ENCODE measurements at places on chromosomes 1 and 21.

- DNase-seq, result no peak
Observed at GRCh38 chr21:43591571-43591970, 67.7 kb downstream of the HSF2BP start.

DNA sequence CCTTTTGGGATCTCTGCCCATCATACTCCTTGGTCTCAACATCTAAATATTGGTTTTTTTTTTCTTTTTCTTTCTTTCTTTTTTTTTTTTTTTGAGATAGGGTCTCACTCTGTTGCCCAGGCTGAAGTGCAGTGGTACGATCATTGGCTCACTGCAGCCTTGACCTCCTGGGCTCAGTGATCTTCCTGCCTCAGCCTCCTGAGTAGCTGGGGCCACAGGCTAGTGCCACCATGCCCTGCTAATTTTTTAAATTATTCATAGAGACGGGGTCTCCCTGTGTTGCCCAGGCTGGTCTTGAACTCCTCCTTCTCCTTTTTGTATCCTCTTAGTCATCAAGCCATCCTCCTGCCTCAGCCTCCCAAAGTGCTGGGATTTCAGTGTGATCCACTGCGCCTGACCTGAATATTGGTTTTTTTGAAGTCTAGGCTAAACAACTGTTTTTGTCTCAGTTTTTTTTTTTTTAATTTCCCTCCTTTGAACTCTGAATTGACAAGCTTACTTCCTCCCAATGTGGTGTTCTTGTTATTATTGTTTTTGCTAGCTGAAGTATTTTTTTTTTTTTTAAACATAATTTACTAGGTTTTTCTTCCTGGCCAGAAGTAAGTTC is 30.9 kb downstream of the MAPKAPK2 start:
- DNase-seq, result peak; percentile 52

GRCh38 chr1:18482721-18483425 is 2.1 kb downstream of the KLHDC7A start:
- DNase-seq, result no peak

- DNase-seq, result no peak
Observed at GRCh38 chr1:192270398-192270797, 46.4 kb upstream of the RGS21 start.

DNA sequence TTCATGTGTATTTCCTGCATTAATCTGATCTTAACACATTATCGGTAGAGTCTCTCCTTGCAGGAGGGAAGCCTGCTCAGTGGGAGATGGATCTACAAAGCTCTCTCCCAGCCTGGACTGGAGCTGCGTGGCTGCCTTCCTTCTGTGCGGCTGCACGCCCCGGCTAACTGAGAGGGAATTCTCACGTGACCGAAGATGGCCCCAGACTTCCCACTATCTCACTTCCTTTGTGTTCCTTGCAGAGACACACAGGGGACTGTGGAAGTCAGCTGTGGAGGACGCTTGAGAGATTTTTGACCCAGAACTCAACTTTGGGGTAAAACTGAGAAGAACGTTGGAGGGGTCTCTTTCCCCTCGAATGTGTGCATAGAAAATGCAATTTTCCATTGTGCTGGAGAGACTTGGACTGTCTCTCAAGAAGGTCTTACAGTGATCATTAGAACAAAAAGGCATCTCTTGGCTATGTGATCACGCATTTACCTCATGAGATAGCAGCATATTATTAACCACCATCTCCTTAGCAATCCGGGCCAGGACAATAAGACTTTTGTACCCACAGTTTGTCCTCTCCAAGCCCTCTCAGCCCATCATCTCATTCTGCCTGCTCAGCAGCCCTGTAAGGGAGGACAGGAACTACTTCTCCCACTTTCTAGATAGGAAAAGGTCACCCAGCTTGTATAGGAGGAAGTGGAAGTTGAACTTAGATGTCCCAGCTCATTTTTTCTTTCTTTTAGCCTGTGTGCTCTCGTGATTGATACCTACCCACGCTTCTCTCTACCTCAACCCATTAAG is 49.3 kb upstream of the TARBP1 start:
- no peak for DNase-seq

GRCh38 chr1:223674119-223674890 is 8.8 kb upstream of the CAPN8 start:
- DNase-seq, result no peak

DNA sequence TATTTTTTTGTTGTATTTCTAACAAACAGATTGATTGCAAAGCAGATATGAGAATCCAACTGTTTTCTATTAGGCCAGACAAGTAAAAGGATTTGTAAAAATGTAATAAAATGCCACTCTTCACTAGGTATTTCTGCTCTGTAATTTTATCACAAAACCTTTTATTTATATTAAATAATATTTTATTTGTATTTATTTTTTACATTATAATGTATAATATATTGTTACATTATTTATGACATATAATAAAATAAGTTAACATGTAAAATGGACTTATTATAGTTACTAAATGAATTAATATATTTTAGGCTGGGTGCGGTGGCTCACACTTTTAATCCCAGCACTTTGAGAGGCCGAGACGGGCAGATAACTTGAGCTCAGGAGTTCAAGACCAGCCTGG is 12.7 kb upstream of the TNNI1 start:
- no peak for DNase-seq

DNA sequence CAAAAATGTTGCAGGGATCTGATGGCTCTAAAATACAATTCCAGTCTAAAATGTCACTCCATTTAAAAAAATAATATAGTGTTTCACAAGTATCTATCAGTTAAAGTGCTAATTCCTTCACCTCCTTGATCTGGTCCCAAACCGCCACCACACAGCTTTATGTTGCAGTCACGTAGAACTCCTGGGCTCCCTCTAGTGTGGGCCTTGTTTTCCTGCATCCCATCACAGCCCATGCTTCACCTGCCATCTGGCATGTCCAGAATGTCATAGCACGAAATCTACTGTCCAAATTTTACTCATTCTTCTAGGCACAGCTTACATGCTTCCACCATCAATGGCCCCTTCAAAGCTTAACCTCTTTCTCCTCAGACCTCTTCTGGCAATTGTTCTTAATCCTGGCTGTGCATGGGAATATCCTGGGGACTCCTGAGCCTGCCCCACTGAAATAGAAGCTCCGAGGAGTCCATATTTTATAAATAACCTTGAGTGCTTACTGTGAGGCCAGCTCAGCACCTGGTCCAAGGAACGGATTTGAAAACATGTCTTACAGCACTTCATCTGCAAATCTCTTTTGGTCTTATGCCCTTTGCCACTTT is 15.5 kb downstream of the FYB2 start:
- no peak for DNase-seq

GRCh38 chr21:17334484-17334883 is 178.4 kb upstream of the CXADR start:
- DNase-seq, result no peak

- no peak for DNase-seq
Observed at GRCh38 chr1:154170547-154171222, 15.8 kb upstream of the NUP210L start.

DNA sequence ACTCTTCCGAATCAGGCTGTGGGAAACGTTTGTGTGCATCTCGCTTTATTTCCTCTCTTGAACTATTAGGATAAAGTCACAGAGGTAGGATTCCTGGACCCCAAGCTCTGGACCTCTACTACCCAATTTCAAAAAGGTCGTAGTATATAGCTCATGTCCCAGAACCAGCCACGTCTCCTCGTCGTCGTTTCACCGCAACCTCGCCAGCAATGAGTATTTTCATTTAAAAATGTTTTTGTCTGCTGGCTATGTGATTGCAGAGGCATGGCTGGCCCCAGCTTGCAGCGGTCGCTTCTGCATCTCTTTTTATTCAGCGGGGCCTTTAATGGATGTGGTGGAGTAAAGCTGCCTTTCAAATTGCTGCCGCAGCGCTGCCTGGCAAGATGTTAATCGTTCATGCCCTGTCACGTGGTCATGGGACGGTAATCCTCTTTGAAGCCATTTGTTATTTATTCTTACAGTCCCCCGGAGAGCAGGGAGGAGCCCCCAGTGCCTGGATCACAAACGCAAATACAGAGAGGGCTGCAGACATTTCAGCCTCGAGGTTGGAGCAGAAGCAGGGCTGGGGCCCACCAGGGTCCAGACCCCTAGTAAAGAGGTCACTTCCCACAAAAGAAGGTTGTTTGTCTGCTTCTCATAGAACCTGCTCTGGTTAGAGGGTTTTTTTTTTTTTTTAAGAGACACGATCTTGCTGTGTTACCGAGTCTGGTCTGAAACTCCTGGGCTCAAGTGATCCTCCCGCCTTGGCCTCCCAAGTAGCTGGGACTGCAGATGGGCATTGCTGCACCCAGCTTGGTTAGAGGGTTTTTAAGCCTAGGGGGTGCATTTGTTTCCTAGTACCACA is 11.6 kb upstream of the NPHP4 start:
- no peak for DNase-seq

DNA sequence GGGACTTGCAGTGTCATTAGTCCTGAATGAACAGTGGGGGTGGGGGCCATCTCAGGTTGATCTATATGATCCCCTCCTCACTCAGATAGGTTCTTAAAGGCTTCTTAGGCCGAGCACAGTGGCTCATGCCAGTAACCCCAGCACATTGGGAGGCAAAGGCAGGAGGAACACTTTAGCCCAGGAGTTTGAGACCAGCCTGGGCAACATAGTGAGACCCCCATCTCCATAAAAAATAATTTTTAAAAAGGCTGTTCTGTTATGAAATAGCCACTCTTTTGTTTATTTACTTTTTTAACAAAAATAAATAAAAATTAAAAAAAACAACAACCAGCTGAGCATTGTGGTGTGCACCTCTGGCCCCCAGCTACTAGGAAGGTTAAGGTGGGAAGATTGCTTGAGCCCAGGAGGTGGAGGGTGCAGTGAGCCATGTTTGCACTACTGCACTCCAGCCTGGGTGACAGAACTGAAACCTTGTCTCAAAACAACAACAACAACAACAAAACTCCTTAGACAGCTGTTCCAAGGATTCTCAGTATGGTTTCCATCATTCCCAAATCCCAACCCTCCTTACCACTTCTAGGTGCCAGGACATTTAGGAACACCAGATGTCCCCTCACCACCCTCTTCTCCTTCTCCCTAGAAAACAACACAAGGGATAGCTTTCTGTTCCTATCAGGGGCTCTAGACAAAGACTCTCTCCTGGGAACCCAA is 2.0 kb upstream of the TRAPPC3 start:
- no peak for DNase-seq

DNA sequence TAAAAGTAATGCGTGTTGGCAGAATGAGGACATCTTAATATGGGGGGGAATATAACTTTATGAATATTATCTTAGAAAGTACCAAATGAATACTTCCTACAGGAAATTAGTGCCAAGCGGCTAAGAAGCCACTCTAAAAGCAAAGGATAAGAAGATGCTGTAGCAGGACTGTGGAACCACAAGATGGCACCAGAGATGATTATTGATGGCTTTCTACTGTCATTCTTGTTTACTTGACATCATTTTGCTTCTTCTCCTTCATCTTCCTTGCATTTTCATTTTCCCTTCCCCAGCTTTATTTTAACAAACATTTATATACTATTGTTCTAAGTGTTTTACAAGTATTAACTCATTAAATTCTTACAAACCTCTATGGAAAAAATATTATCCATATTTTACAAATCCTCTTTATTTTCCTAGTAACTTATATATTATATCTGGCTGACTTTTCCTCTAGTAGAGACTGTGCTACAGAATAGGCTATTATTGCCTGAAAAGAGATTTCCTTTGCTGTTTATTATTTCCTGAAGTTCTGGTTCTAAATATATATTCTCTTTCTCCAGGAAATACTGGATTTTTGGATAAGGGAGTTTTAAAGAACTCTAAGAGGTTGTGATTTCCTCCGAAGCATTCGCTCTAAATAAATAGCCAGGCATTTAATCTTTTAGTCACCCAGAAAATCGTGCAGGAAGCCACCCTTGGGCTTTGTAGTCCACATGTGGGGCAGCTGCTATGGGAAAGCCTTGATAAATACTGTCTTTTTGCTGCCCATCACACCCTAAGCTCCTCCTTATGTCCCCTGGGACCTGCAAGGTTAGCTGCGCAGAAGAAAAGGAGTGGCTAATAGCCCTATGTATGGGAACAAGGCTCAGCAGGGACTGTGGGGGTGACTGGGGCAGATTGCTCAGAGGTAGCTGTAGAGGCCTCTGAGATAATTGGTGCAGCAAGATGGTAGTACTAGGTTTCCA is 69.8 kb downstream of the TPR start:
- DNase-seq, result peak; percentile 51

GRCh38 chr1:115432061-115432460 is 94.0 kb upstream of the NGF start:
- DNase-seq, result no peak

DNA sequence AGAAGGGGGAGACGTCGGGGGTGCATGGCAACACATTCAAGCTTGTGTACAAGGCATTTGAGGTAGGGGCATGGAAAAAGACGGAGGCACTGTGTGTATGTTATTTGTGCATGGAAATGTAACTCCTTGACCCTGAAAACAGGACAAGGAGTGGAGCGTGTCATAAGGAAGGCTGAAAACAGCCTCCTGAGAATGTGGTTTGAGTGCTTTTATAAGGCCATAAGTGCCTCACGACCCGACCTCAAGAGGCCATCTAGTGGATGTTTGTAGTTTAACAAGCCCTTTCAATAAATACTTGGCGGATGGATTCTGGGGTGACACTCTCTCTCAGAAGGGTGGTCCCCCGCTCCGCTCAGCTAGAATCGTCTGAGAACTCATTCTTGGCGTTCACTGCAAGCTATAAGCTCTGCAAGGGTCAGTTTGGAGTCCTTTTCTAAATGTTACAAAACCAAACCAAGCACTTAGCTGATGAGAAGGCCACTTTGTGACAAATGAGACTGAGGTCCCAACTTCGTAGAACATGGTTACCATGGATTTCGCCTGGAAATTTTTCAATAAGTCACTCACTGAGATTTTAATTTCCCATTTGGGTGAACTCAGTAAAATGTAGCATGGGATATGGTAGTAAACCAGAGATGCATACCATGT is 38.8 kb upstream of the CLCA4 start:
- DNase-seq, result peak; percentile 38

- no peak for DNase-seq
Observed at GRCh38 chr1:201310986-201311355, 27.7 kb downstream of the PKP1 start.

DNA sequence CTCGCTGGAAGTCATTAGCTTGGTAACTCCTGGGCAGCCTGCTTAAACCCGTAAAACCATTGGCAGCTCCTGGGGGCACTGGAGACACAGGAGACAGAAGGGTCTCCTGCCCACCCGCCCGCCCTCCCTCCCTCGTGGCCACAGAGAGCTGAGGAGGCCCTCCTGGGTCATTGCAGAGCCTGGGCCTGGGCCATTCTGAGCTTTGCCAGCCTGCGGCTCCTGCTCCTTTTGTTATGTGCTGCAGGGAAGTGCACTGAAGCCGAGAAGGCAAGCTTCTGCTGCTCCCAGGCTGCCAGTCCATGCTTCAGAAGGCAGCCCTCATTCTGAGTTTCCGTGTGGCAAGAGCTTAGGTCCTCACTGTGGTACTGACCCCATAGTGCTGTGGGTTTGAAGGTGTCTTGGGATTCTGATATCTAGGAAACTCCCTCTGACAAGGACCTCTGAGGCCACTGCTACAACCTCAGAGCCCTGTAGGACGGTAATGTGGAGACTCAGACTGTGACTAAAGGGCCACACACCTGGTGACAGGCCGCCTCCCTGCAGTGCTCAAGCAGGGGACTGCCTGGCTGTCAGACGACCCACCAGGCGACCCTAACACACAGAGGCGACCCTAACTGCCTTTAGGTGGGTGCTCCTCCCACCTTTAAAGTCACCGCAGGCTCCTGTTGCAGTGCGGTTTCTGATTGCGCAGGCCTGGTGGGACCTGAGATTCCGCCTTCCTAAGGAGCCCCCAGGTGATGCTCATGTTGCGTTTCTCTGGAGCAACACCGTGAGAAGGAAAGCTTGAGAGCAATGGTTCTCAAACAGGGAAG is 118.7 kb downstream of the IER5 start:
- DNase-seq, result no peak

Measured in CD4-positive, alpha-beta T cell treated with Interleukin-21 for 1 hour (primary cell).